ENCODE measurements at places on chromosomes 1 and 21.

DNA sequence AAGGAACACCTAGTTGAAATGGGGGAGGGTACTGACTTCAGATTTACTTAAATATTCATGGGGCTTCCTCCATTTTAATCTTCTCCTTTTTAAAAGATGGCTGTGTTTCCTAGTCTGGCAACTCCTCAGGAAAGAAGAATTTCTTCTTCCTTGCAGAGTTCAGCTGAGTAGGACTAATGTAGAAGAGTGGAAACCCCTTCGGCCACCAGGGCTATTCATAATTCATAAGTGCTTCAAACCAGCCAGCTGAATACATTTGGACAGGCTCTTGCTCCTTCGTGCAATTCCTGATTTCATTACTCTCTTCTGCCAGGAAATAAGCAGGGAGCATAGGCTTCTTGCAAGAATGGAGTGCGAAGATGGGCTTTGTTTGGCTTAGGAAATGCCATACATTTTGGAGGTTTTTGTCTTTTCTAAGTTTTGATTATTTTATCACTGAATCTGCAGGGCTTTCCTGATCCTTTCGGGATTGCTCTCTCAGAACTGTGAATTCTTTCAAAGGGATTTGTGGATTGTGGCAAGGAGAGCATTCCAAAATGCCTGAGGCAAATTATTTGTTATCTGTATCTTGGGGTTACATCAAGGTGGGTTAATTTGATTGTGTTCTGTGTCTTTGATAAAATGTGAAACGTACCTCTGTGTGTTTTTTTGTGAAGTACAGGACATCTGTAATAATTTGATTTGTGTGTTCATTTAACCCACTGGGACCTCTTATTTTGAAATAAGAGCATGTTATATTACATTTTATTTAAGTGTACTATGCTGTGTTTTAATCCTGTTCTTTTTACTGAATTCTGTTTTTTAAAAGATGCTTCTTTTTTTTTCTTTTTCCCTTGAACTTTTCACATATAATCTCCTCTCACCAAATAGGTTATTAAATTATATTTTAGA is 179.4 kb upstream of the SGIP1 start:
- no peak for DNase-seq

- no peak for DNase-seq
Measured at GRCh38 chr1:118785246-118785645, 202.9 kb downstream of the TBX15 start.

GRCh38 chr1:157870490-157870889 is 28.9 kb upstream of the CD5L start:
- DNase-seq: no peak

GRCh38 chr1:201126832-201127754 is at the start of gene ASCL5:
TSS of gene ASCL5 (minus strand) at chr1:201127184. CDS start at chr1:201115372, 11,812 bp downstream.
- DNase-seq: no peak

DNA sequence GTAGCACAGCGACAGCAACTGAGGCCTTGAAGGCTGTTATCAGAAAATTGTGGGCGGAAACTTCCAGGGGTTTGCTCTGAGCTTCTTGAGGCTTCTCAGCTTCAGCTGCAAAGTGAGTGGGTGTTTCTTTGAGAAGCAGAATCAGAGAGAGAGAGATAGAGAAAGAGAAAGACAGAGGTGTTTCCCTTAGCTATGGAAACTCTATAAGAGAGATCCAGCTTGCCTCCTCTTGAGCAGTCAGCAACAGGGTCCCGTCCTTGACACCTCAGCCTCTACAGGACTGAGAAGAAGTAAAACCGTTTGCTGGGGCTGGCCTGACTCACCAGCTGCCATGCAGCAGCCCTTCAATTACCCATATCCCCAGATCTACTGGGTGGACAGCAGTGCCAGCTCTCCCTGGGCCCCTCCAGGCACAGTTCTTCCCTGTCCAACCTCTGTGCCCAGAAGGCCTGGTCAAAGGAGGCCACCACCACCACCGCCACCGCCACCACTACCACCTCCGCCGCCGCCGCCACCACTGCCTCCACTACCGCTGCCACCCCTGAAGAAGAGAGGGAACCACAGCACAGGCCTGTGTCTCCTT is at the start of gene FASLG:
FASLG (plus strand) TSS at position 233 of the 583 bp plus-strand sequence; CDS start at position 332, 99 bp downstream.
- DNase-seq: no peak

DNA sequence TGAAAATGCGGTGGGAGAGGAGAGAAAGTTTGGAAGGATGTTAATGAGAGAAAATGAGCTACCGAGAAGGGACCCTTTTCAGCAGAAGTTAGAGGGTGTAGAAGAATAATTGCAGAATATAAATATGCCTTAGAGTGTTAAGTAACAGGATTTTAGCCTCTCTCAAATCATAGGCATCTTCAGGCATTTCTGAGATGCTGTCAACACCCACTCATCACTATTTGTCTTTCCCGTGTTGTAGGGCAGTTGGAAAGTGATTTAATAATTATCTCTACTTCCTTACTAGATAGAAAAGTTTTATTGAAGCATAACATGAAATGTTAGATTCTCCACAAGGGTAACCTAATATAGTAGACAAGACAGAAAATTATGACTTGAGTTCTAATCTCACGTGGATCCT is 96.4 kb upstream of the RGS4 start:
- DNase-seq: no peak

GRCh38 chr1:233794863-233795262 is 109.6 kb upstream of the SLC35F3 start:
- DNase-seq: no peak

GRCh38 chr1:47233186-47233585 is 1.2 kb upstream of the TAL1 start:
- DNase-seq: no peak

GRCh38 chr1:60262701-60263100 is 189.1 kb upstream of the C1orf87 start:
- no peak for DNase-seq

DNA sequence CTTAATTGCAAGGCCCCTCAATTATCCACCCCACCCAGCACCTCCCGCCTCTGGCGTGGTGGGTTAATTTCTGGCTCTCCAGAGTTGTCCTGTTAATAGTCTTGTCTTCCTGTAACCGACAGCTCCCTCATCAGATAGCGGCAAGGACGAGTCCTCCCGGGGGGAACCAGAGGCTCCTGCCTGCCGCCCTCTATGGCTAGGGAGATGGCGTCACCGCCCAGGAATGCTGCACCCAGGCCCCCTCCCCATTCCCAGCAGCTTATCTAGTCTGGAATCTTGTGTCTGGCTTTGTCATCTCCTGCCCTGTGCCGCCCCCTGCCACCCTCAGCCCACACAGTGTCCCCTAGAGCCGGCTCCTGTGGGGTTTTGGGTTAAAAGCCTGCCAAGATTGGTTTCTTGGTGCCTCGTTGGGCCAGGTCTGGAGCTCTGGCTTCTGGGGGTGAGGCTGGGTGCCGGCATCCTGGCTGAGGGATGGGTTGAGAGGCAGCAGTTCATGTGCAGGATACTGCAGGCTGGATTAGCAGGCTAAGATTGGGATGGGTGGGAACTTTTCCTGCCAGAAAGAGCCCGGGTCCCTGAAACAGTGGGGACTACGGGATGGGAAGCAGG is 48.8 kb downstream of the EDN2 start:
- no peak for DNase-seq

DNA sequence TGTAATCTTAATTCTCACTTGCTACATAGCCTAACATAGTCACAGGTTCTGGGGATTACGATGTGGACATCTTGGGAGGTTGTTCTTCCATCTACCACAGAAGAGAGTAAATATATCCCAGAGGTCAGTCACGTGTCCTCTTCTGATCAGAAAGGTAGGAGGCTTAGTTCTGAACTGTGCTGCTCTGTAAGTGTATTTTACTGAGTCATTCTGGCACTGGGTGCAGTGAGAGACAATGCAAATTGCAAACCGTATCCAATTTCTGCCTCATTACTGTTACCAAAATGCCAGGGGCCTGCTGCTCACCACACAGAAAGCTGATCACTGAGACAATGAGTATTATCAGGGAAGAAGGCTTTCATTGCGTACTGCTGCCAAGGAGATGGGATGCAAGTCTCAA is 104.0 kb downstream of the GABPA start:
- no peak for DNase-seq

DNA sequence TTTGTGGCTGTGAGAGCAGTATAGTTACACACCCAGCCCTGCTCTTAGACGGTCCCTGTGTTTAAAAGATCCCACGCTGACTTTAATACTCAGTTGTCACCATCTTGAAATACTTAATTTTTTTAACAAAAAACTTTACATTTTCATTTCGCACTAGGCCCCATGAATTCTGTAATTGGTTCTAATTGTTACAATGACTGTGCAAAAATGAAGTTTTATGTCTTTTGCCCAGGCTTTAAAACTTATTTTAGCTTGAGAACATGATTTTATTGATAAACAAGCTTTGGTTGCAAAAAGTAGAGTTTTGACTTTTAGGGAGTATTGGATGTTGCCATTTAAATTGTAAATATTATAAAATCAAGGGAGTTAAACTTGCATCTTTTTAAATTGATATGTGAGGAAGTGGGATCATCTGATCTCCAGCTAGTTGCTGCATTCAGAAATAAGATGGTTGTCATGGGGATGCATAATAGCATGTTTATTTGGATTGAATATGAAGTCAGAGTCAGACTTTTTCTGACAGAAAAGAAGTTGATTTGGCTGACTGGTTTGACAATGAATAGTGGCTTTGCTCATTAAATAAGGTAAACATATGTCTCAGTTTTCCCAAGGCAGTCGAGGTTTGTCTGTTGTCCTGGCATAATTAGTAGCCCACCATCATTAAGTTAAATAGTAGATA is 23.0 kb upstream of the CRP start:
- DNase-seq: no peak

GRCh38 chr1:54464031-54464476 is 57.9 kb upstream of the SSBP3 start:
- no peak for DNase-seq

GRCh38 chr21:22889445-22889844 is 1891.2 kb downstream of the NCAM2 start:
- no peak for DNase-seq

DNA sequence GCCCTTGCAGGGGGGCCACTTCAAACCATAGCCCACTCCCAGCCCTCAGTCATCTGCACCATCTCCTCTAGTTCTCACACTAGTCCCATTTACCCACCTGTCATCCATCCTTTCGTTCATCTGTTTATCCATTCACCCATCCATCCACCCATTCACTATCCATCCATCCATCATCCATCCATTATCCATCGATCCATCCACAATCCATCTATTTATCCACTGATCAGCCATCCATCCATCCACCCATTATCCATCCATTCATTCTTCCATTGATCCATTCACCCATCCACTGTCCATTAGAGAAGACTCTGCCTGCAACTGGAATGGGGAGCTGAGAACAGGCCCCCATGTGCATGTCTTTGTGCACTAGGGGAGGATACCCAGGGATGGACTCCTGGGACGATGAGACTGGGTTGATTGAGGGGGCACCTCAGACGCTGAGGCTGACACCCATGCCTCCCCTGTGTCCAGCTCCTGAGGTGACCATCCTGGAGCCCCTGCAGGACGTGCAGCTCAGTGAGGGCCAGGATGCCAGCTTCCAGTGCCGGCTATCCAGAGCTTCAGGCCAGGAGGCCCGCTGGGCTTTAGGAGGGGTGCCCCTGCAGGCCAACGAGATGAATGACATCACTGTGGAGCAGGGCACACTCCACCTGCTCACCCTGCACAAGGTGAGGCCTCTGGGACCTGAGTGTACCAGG is 97.9 kb downstream of the TRIM11 start:
- peak; percentile 40 for DNase-seq

DNA sequence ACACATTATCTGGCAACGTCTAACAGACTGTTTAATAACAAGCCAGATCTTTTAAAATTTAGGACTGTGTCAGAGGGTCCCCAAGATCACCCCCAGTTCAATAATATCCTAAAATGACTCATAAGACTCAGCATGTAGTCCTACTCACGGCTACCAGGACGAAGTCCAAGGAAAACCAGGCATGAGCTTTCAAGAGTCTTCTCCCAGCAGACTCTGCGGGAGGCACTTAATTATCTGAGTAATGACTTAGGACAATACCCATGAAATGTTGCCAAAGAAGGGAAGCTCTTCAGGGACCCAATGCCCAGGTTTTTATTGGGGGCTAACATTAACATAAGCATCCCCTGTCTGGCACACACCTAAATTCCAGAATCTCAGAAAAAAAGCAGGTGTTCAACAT is 7.0 kb downstream of the HFM1 start:
- DNase-seq: no peak

Measured in Peyer's patch (tissue), 4 donors.